ENCODE measurements at places on chromosomes 4 and X.

- no peak for DNase-seq
Observed at GRCh38 chr4:244471-244870, 60.8 kb downstream of the ZNF732 start.

GRCh38 chrX:11478911-11479310 lies 185.7 kb downstream of the AMELX start:
- no peak for DNase-seq

DNA sequence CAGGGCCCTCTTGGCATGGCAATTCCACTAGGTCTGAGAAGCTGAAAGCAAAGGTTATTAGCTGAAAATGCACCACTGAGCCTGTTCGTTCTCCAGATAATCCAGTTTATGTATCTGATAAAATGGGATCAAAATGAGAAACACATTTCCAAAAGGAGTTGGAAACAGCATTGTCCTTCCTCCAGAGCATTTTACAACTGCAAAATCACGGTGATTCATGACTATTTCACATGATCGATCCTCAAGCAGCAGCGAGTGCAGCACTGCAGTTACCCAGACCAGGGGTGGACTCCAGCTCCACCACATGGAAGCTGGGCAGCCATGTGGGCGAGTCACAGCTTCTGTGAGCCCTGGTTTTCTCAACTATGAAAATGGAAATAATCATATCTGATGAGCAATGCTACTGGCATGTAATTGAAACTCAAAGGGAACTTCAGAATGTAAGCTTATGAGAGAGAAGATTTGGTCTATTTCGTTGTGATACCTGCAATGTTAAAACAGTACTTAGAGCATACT lies 78.7 kb upstream of the MSX1 start:
- DNase-seq: no peak

DNA sequence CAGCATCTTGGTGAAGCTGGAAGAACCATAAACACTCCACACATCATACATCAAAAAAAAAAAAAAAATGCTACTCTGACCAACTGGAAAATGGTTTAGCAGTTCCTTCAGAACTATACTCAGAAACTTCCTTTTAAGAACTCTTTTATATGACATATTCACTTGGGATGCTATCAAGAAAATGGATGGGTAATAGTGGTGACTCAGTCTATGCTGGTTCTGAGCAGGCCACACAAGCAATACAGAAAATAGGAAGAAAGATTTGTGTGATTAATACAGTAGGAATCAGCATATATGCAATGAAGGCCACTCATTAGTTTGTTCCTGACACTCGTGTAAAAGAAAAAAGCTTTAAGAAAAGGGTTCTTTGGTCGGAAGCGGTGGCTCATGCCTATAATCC lies 123.5 kb upstream of the FAT4 start:
- no peak for DNase-seq

- DNase-seq: no peak
Observed at GRCh38 chr4:40980318-40980883, 230.6 kb downstream of the NSUN7 start.

GRCh38 chrX:2192584-2193272 lies 308.0 kb downstream of the DHRSX start:
- DNase-seq: no peak

DNA sequence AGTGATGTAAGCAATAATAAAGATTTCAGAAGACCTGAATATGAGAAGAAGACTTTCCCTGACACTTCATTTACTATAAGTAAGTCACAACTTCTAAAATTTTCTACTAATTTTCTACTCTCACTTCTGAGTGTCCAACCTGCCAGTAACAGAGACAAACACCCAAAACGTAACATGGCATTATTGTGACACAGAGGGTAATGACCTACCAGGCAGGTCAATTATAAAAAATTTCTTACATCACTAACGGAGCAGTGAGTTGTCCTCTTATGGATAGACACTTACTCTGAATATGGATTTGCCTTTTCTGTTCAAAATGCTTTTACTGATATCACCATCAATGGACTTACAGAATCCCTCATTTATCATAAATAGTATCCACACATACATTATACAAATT lies 405.9 kb upstream of the MAGEB16 start:
- no peak for DNase-seq

DNA sequence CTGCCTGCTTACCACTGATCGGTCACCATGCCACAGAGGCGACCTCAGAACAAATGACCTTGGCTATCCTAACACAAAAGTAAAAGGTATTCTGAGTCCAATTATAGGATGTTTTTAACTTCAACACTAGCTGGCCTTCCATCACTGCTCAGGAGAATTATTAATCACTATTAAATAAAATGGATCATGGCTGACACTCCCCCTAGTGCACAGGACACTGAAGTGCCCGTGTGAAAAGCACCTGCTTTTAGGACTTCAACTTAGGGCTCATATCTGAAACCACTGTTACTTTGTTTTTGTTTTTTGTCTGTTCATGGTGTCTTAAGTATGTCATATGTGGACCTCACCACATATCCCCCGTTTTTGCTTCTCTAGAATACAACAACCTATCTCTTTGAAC lies 33.9 kb downstream of the STX18 start:
- DNase-seq: no peak

- no peak for DNase-seq
Observed at GRCh38 chr4:128315756-128316520, 28.3 kb upstream of the PGRMC2 start.

DNA sequence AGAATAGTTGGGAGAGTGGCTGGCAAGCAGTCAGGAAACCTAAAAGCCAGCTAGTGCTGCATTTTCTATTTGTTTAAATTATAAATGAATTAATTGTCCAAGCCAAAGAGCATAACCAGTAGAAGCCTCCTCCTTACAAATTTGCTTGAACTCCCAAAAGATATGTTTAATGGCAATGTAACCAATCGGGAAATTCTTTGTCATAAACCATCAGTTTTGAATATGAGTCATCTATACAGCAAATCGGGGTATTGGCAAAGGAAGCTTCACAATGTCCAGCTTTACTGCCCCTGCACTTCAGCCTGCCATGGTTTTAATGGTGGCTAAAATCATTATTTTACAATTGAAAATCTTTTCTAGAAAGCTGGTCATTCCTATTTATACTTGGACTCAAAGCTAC lies 216.6 kb downstream of the SHROOM3 start:
- DNase-seq: no peak

DNA sequence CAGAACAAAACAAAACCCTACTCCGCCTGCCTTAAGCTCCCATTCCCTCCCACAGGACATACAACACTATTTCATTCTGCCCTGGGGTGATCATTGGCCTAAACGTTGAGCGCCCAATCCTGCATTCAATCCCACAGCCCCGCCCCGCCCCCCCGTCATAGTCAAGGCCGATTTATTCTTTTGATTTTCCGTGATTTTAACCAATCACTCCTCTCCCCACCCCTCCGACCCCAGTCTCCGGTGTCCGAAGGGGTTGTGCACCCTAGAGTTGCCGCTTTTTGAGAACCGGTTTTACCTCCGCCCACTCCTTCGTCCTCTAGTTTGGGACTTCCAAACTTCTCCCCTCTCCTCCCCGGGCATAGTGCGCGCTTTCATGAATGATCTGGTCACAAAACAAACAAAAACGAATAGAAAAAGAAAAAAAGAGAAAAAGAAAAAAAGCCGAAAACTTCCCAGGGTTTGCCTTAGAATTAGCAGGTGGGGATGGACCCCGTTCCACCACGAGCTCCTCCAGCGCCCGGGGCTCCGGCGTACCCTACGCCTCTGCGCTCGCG lies 446 bp upstream of the UBE2A start:
- DNase-seq: no peak

DNA sequence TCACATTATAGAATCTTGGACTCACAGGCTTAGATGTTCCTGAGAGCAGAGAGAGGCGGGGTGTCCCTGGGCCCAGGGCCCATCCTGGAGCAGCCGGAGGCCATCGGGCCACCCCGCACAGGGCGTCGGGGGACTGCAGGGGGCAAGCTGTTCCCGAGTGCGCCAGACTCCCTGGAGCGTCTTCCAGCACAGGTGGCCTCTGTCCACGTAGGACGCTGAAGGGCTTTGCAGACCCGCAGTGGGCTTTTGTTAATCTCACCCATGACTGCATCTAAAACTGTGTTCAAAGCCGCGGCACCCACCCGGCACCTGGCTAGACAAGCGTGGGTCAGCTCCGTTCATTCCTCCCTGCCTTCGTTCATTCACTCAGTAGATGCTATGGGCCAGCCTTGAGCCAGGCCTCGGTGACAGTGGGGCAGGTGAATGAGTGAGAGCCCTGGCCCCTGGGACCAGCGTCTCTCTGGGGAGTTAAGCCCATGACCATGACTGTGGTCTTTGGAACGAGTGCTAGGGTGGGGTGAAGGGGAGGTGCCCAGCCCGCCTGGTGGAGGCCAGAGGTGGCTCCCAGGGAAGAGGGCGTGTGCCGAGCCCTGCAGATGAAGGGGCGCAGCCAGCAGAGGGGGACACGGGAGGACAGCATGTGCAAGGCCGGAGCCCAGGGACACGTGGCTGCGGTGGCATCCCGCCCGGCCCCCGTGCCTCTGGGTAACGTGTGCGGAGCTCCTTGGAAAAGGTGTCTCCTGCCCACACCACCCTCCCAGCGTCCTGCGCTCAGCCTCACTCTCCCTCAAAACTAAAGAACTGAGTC lies 98.3 kb downstream of the HMX1 start:
- no peak for DNase-seq

DNA sequence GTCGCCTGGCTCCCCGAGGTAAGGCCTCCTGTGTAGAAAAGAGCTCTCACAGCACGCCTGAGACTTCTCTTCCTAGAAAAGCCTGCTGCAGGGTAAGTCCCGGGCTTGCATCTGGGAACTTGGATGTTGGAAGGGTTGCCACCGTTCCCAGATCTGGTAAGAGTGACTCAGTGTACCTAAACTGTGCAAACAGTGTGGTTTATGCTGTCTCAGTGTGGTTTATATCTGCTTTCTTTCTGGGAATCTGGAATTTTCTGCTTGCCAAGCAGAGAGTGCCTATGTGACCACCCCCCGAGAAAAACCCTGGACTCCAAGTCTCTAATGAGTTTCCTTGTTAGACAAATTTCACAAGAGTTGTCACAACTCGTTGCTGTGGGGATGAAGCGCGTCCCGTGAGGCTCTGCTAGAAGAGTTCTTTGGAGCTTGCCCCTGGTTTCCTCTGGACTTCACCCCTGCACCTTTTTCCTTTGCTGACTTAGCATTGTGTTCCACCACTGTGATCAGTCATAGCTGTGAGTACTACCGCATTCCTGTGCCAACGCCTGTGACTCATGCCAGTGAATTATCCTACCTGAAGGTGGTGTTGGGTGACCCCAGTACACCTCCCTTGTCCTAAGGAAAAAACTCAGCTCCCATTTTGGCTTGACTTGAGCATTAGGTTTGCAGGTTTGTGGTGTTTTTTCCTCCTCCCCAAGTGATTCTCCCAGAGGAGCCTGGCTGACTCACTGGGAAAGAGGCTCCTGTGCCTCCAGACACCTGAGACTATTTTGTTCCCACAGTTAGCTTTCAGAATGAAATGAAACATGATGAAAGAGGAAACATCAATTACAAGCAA lies 14.5 kb downstream of the SLC2A9 start:
- DNase-seq: no peak

DNA sequence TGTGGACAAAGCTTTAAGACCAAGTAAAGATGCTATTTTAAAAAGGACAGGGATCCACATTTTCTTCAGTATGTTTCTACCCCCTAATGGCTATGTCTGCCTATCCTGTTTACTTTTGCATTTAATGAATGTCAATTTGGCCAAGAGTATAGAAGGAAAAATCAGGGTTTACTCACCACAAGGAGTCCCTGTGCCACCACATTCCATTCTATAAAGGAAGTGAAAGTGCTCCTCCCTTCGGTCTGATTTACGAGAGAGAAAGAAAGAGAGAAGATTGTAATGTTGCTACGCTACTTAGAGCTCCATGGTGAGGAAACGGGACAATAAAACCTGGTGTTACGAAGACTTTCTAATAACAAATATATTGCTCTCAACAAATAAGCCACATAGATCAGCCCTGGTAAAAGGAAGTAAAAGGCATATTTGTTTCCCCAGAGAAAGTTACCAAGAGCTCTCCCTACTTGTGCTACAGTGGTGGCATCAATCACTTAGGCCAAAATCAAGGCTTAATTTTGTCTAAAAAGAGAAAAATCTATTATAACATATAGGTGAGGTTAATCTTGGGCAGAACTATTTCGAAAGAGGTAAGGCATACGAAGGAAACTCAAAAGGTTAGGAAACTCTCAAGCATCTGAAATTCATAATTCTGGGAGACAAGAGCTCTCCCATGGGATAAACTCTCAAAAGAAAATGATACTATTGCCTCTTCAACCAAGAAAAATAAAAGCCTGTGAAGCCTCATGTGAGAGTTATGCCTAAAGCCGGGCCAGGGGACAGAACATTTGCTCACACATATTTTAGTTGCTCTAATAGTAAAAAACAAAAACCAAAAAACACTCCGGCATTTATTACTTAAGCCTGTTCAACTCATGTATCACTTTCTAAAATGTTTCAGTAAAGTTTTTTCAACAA lies 29.5 kb downstream of the TAPT1 start:
- no peak for DNase-seq

DNA sequence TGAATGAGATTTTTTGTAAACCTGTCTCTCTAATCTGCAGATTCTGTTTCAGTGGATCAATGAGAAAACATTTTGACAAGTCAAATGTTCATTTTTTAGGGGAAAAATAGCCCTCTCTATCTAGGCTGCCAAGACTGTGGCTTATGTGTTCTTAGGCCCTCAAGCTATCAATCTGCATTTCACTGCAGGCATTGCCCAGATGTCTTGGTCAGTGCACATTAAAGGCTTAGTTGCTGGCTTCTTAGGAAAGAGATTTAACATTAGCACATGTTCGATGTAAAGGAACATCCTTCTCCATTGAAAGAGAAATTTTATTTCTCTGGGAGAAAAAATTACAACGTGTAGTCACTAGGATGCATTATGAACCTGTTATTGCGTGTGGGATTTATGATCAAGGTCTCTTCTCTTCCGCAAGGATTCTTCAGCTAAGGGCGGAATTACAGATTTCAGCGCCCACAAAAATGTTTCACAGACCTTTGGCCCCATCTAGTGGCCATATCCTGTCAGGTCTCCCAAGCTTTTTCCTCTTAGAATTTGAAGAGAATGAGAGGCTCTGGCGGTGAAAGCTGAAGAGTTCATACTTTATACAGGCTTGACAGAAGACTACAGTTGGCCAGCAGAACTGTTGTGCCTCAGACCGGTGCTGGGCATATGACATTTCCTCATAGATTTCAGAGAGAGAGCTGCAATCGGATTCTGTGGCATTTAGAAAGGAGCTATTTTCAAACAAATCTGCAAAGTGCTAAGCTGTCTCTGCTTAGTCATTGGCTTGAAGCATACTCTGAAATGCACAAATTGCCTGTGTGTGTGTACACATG lies 144.6 kb upstream of the NOCT start:
- DNase-seq: no peak

DNA sequence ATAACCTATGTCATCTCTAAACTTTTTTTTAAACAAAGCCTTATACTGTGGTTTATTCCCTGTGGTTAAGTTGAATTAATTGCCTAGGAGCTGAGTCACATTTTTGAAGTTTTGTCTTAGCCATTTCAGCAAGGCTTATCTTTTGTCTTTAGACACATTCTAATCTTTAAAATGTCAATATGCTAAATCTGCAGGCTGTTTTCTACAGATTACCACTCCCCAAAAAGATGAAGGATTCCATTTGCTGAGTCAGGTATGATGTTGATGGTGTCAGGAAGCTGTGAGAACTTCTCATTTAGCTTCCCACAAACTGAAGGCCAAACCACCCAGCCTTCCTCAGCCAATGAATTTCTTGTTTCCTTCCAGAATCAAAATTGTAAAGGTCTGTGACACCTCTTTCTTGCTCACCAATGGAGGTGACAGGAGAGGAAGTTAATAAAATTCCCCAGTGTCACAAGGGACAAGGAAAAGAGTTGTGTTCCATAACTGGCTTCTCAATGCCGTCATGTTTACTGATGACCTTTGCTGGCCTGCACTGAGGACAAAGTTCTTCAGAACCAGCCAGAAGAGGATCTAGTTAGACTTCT lies 3.7 kb upstream of the CXCL6 start:
- no peak for DNase-seq

GRCh38 chrX:140804292-140804691 lies 94.7 kb downstream of the LINC00632 start:
- no peak for DNase-seq
